Activated naive CD8-positive, alpha-beta T cell treated with anti-CD3 and anti-CD28 coated beads for 36 hours (primary cell): ENCODE measurements at places on chromosomes 6 and 20.

DNA sequence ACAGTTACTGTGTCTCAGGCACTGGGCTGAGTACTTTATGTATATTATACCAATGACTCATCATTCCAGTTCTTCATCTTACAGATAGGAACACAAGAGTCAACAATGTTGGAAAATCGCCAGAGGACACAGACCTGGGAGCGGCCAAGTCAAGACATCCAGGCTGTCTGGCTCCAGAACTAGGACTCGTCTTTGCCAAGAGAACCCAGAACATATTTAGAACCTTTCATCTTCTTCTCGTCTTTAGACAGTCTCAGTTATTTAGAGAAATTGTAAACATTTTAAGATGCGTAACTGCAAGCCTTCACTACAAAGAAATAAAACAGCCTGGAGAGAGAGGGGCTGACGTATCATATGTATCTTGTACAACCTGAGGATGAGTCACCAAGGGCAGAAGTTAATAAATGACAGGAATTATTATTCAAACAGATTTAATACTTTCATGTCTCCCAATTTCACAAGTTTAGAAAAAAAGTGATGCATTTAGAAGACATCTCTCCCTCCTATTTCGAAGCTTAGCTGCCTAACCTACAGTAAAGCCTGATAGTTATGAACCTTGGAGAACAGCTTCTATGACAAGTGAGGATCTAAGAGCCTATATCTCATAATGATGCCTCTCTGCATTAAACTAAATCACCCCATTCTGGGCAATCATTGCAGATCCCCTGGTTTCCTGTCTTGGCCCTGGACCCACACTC, 43.4 kb downstream of the SLC22A3 start:
- DNase-seq = no peak

DNA sequence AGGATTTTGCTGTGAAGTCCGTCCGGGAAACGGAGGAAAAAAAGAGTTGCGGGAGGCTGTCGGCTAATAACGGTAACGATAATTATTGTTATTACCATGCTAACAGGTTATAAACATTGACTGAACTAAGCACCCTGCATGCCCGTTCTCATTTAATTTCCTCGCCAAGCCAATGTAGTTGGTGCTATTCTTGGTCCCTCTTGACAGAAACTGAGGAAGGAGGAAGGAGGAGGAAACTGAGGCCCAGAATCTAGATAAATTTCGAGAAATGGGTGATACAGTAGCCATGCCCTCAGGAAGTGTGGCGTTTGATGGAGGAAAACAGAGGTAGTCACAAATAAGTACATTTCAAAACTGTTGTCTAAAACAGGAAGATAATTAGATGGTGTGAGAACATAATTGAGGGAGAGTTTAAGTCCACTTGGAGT, 474 bp downstream of the TPX2 start:
- DNase-seq = no peak

- no peak for DNase-seq
Measured at GRCh38 chr6:140360651-140361050, 986.2 kb upstream of the CITED2 start.

DNA sequence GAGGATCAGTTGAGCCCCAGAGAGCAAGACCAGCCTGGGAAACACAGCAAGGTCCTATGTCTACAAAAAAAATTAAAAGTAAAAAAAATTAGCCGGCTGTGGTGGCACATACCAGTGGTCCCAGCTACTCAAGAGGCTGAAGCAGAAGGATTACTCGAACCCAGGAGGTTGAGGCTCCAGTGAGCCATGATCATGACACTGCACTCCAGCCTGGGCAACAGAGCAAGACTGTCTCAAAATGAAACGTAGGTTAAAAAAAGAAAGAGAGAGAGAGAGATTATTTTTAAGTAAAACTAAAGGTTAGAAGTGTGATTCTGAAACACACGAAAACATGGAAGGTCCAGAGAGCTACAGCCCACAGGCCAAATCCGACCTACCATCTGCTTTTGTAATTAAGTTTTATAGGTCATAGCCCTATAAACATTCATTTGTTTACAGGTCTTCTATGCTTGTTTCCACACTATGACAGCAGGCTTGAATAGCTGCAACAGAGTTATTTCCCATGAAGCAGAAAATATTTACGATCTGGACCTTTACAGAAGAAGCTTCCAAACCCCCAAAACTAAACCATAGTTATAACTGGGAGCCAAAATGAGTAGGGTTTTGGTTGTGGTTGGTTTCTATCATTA, 279.7 kb downstream of the GMDS start:
- no peak for DNase-seq

DNA sequence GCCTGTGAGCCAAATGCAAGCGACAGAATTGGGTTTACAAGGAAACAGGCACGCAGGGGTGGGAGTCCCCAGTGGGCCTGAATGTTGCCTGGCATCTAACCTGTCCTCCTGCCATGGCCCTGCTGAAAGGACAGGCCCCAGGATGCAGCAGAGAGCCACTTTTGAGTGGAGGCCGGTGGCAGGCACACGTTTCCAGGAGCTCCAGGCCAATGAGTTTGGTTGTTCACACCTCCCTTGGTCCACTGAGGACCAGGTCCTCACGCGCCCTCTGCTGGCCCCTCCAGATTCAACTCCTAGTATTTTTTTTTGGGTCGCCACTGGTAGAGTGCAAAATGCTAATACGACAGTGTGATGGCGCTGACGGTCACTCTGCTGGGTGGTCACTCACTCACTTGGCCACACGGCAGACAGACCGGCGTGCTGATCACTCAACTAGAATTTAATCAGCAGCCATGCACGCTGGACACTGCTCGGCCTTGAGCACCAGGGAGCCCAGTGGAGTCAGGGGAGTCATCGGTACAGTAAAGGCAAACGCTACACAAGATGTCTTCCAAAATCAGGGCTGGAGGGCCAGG, 81.7 kb upstream of the NFATC2 start:
- peak; percentile 49 for DNase-seq
